ENCODE measurements at places on chromosomes 4 and X.

DNA sequence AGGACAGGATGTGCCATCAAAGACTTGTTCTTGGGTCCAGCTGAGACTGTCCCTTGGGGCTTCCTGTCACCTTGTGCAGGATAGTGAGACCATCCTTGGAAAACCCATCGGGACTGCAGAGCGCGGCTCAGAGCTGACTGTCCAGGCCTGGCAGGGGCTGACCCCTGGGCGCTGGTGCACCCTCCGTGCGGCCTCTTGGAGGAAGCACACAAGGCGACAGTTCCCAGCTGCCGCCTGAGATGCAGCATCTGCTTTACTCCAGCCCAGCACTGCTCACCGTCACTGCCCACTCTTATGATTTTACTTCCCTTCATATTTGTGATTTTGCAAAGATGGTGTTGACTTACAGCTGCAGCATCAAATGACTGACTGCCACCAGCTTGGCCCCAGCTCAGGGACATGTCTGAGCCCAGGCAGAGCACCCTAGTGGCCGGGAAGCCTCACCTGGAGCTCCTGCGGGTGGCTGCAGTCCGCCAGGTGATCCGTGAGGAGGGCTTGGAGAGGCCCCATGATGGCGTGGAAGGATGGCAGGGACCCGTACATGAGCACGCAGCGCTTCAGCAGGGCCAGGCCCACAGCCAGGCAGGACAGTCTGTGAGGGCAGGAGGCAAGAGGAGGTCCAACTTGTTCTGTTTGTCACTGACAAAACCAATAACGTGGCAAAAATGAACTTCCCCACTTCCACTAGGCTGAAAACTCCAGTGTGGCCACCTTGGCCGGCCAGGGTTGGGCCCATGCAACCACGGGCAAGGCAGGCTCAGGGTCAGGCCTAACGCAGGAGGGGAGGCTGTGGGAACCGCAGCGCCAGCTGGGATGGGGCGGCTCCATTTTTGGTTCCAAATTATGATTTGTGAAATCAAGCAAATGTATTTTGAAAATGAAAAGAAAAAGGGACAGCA, 21.8 kb downstream of the NOP14 start:
- DNase-seq: no peak

DNA sequence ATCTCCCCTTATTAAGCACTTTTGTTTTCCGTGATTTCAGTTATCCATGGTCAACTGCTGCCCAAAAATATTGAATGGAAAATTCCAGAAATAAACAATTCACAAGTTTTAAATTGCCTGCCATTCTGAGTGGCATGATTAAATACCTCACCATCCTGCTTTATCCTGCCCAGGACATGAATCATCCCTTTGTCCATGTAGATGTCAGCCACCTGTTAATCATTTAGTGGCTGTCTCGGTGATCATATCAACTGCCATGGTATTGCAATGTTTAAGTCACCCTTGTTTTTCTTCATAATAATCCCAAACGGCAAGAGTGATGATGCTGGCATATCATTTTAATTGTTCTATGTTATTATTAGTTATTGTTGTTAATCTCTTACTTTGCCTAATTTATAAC, 79.8 kb upstream of the LHFPL1 start:
- no peak for DNase-seq

DNA sequence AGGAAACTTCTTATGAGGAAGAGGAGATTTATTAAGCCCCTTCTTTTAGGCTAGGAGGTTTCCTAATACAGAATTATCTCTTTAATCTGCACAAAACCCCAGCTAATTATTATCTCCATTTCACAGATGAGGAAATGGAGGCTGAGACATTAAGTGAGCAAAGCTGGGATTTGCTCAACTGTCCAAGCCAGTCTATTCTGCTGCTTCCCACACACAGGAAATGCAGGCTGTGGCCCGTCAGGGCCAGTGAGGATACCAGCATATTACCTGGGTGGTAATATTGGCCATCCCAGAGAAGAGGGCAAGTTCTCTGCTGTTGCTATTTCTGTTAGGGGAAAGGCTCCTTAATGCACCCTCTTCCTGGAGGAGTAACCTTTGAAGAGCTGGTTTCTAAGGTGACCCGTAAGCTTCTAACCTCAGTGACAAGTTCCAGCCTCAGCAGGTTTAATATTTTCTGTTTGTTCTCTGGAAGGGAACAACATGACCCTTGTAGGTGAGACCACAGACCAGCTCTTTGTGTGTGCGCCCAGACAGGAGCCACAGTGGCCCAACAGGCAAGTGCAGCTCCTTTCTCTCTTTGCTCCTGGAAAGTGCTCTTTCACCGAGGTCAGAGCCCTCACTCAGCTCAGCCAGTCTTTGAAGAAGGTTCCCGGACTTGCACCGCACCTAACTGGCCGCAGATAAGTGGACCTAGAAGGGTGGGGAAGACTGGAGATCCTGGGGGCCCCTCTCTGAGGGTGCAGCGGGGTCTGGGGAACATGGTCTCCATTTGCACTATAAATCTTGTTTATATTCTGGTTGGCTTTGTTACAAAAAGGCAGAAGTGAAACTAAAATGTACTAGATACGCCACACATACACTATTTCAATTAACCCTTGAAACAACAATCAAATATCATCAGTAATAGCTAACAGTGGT, 35.5 kb downstream of the TBC1D9 start:
- DNase-seq: no peak

DNA sequence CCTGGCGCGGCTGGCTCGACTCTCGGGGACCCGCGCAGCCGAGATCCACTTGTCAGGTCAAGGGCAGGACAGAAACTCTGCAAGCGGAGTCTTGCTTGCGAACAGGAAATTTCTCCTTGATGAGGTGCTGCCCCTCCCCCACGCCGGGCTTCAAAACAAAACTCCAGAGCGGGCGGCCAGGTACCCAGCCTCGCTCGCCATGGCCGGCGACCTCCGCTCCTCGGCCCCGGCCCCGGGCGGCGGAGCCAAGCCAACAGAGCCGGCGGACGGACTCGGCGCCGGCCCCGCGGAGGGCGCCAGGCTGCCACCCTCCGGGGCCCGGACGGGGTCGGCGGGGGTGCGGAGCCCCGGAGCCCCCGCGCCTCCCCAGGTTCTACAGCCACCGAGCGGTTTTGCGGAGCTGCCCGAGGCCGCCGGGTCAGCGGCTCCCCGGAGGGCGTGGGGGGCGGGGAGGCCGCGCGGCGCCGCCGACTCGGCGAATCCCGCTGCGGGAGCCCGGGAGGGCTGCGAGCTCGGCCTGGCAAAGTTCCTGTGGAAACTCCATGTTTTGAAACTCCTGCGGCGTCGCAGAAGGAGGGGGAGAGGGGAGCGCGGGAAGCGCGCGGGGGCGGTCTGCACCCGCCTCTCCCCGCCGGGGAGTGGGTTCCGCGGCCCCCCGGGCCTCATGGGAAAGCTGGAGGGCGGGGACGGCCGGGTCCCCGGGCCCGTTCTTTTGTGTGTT, 11.7 kb upstream of the BCOR start:
- DNase-seq: no peak

DNA sequence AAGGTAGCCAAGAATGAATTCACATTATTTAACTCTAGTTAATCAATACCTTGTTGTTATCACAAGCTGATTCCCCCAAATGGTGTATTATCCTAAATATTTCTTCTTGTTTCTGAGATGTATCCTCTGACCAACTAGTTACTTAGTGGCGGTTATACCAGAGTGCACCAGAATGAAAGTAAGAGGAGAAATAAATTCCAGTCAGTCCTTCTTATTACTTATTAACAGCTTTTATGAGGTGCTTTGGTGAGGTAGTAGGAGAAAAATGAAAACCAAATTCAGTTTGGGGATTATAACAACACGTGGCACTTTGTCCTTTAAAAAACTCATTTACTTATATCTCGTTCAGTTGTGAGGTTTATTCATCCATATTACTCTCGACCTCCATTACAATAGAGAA, 101.9 kb downstream of the AMMECR1 start:
- no peak for DNase-seq

GRCh38 chrX:49166914-49167739, 4.6 kb downstream of the MAGIX start:
- DNase-seq: peak; percentile 11

DNA sequence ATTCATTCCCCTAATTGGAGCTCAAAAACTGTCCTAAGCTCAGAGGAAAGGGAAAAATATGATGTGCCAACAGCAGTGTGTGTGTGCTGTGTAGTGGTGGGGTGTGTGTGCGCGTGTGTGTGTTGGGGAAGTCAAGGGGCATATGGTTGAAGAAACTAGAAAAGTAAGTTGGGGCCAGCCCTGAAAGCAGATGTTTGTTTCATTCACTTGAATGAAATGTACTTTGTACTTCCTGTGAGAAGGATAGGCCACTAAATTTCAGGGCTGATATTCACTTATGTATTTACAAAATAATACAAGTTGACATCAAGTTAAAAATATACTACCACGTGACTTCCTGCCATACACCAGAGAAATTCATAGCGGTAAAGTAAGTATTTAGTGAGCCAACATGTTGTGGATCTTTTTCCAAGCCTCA, 151.3 kb upstream of the JADE1 start:
- DNase-seq: peak; percentile 54

DNA sequence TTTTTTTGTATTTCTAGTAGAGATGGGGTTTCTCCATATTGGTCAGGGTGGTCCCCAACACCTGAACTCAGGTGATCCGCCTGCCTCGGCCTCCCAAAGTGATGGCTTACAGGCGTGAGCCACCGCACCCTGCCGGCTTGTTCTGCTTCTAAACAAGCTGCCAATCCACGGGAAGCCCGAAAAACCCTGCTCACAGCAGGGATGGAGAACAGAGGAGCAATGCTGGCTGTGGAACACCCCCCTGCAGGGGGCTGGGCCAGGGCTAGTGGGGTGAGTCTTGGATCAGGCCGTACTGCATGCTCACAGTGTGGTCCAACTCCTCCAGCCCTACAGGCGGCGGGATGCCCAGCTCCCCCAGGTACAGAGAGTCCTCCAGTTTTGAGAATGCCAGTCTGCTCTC, 38.1 kb upstream of the ARHGAP6 start:
- DNase-seq: no peak

DNA sequence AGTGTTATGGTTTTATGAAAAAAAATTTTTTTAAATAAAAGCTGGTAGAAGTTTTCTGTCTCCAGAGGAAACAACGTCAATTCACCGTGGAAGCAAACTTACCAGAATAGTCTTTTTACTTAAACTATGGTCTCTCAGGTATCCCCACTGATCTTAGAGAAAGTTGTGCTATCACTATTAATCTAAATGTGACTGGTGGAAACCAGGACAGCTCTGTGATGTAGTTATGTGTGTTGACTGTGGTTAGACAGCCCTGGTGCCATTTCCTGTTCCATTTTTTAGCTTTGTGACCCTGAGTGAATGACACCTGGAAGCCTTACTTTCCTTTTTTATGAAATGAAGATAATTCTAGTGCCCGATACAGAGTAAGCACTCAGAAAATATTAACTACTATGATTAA, 111.8 kb upstream of the HUWE1 start:
- no peak for DNase-seq

DNA sequence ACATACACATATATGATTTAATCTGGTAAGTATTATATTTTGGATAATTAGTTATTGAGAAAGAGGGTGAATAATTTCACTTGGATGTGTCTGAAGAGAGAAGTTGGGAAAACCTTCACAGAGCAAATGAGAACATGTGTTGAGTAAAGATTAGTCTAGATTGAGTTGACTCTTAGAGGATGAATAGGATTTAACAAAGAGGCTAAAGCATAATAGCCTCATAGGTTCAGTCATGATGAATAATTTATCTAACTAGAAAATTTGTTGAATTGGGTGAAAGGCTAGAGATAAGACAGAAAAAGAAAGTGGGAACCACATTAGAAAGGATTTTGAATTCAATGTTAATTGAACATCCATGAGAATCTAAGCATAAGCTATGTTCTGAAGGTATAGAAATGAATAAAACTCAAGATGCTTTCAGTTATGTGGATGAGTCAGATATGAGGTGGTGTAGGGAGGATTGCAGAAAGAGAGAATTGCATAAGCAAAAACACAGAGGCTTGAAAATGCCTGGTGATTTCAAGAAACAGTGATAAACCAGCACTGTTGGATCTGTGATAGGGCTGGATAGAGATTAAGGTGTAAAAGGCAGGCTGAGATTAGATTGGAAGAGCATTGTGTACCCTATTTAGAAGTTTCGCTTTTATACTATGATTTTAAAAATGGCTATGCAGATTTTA, 207.6 kb upstream of the NR3C2 start:
- no peak for DNase-seq

- DNase-seq: no peak
These were observed 84.9 kb upstream of the TET2 start for GRCh38 chr4:105061731-105062130.

DNA sequence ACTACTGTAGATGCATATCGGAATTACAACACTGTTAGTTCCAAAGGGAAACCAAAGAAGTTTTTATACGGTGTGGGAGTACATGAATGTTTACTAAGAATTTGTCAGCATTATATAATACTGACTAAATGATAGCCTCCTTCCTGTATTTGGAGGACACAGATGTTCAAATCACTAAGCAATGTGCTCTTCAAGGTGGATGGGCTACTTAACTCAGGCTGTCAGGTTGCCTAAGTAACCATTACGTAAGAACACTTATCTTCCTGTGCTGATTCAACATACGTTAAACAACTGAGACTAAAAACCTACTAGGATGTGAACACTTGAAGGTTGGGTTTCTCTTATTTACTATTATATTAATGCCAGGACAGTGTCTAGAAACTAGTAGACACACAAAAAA, 81.9 kb upstream of the HPGD start:
- DNase-seq: peak; percentile 8

GRCh38 chr4:36446275-36446674, 164.9 kb downstream of the DTHD1 start:
- DNase-seq: no peak

GRCh38 chrX:96971812-96972211, 88.1 kb downstream of the RPA4 start:
- no peak for DNase-seq

GRCh38 chrX:118538386-118538785, 42.8 kb downstream of the DOCK11 start:
- no peak for DNase-seq

DNA sequence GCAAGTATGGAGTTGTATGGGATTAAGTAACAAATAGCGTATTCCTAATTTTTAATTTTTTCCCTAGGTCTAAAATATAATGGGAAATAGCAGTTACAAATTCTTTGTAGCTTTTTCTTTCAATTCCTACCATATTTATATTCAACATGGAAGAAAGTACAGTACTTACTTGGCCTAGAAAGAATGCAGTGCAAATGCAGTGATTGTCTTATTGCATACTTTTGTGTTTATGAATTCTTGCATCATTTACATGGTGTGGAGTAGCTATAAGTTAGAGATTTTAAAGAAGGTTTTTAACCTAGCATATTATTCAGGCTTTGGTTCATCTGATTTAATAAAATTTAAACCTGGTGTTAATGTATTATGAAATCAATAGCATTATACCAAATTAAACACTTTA, 263.3 kb downstream of the BMPR1B start:
- no peak for DNase-seq

DNA sequence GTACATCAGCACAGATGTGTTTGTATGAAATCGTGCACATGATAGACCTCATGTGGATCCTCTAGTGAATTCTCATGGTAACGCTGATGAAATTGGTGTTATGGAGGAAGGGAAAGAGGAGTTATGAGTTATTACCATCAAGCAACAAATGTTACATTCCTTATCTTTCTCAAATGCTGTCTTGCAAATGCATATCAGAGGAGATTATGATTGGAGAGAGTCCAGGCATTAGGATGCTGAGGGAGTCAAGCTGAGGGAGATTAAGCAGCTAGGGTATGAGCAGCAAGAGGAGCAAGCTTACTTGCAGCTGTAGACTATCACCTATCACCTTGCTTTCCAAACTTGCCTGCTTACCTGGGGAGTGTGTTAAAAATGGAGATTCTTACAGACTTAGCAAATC, 36.8 kb upstream of the SFRP2 start:
- no peak for DNase-seq

All from BJ (cell line).